ENCODE measurements at places on chromosomes 4 and X.

- DNase-seq = no peak
Observed at GRCh38 chrX:40152741-40153344, 55.1 kb upstream of the BCOR start.

DNA sequence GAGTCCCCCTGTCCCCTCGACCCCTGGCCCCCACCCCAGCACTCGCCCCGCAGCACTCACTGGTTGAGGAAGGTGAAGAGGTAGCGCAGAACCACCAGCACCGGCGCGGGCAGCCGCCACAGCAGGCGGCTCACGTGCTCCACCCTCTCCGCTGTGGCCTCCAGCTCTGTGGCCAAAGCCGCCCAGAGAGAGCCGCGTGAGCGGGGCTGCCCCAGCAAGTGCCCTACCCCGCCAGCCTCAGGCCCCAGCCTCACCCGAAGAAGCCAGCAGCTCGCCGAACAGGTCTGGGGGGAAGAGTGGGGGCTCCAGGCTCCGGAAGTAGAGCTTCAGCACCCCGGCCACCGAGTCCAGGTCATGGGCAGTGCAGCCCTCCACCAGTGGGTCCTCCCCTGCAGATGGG lies 6.0 kb downstream of the AVPR2 start:
- DNase-seq = no peak

DNA sequence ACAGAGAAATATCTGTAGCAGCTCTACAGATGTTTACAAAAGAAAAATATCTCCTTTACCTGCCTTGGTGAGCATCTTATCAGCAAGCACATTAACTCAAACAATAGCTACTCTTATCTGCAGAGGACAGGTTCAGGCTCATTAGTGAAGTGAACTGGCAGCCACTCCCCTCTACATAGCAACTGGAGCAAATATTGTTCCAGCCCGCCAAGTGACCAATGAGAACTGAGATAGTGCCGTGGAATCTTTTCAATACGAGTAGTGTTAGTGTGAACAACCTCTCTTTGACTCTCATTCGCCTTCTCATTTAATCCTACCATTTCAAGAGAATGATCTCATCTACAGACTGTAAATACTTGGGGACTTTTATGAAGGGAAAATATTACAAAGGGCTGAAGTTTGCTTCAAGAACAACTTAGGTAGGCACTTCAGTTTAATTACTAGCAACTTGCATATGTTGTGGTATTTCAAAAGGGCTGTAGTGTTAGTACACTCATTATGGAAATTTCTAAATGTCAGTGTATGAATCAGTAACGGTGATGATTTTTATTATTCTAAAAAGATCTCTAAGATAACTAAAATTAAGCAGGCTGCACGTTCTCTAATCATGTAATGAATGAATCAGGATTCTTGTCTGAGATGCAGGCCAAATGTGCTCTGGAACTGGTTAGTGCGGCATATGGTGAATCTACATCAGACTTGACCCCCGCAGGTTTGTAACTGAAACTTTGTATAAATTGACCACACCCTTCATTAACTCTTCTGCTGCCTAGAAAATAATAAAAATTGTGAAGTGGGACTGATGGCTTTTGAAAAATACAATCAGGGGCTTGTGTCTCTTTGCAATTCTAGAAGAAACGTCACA lies 72.4 kb downstream of the PALLD start:
- no peak for DNase-seq

- DNase-seq = no peak
Observed at GRCh38 chrX:50483283-50483682, 12.7 kb upstream of the DGKK start.
